ENCODE measurements at places on chromosomes 3 and 15. TPM values are rescaled to one million over a fixed set of nuclear protein-coding genes. Genes with fewer than 3 reads are reported as not detected.

DNA sequence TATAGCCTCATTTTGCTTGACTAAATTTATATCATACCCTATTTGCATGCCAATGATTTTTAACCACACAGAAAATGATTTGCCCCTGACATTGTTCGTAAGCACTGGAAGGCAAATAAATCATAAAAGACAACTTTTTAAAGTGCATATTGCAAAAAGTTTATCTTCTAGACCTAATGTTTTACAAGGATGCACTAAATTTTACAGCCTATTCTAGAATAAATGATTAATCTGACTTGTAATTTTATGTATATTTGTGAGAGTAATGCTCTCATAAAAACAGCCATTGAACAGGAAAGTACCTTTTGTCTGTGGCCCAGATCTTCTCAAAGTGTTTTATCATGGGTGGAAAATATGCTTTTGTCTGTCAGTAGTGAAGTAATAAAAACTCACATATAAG is 546.6 kb downstream of the EPHA3 start:
- no peak for DNase-seq

GRCh38 chr3:71428841-71429596 is 154.5 kb downstream of the FOXP1 start:
- no peak for DNase-seq

NR1D2 gene
- total RNA-seq: 8.4 TPM

MYEF2 gene
- 9.8 TPM for total RNA-seq

DNA sequence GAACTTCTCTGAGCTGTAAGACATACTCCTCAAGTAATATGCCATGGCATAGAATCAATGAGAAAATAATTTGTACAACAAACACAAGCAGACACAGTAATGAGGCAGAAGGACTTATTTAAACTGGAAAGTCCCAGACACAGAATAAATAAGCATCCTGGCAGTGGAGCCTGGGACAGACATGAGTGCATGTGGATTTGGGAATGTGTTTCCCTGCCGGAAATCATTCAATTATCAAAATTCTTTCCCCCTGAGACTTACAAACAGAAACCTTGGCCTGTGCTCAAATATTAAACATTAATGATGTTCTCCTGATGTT is 520.1 kb downstream of the ROBO1 start:
- no peak for DNase-seq

GRCh38 chr3:54355800-54356199 is 233.4 kb downstream of the CACNA2D3 start:
- DNase-seq: no peak

GRCh38 chr3:14476583-14477265 is 63.4 kb downstream of the GRIP2 start:
- no peak for DNase-seq

FAM227B gene
- 4.9 TPM for total RNA-seq

DNA sequence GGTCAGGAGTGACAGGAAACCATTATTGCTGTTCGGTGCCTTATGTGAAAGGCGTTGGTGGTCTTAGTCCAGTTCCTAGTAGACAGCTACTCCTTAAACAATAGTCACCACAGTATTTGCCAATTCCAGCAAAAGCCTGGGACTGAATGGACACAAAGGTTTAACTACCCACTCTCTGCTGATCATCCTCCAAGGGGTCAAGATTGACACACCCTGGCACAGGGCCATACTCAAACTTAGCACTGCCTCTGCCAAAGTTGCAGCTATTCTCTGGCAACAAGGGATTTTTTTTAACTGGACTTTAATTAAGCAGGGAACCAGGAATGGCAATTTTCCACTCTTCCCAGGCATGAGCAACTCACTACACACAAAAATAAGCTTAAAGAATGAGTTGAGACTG is 193.9 kb downstream of the NLGN1 start:
- DNase-seq: no peak

- DNase-seq: no peak
These were observed 55.1 kb downstream of the CD47 start for GRCh38 chr3:108035751-108036150.

DNA sequence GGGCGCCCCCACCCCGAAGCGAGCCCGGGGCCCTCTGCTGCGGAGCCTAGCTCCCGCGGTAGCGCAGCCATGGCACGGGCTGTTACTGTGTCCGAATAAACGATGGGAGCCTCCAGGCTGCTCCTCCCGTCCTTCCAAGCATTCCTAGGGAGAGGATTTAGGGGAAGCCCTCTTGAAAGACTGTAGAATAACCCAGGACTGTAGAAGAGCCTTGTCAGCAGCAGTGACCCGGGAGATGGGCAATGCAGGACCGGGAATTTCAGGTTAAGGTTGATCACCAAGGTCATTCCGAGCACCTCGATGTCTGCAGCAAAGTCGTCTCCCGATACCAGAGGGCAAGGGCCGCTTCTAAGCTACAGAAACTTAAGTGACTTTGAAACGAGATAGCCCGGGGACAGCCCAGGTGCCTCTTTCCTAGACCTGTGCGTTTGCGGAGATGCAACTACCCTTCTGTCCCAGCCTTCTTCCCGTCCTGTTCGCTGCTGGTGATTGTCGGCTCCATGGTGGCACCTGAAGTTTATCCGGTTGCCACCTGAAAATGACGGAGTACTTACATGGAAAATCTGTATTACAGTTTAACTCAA is 753 bp upstream of the MYO5A start:
- DNase-seq: no peak

WDR5B gene
- 4.8 TPM for total RNA-seq

DNA sequence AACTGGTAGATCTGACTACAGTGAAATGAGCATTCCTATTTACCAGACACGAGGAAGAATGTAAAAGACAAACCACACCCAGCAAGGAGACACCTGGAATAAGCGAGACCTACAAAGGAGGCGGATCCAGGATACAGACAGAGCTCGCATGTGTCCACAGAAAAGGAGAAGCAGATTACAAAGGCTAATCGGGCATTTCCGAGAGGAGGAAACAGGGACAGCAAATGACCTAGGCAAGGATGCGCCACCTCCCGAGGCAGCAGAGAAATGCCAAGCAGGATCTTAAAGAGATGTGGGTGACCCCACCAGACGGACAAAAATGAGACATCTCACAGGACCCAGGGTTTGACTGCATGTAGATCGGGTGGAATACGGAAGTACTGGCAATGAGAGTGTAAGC is 63.2 kb upstream of the IQSEC1 start:
- no peak for DNase-seq

DNA sequence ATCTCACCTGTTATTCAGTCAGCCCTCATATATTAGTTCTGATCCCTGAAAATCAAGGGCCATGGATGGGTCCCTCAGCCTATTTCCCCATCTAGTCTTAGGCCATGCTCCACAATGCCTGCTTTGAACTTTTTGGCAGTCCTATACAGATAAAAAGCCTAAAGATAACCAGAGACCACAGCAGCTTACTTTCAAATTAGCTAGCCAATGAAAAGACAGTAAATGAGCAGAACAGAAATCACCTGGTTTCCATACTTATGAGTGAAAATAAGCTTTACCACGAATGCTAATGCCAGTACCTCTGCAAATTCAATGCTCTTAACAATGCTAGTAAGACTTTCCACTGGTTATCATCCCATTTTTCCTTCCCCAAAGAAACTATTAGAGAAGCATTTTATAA is 141.6 kb upstream of the SPRED1 start:
- DNase-seq: no peak

GRCh38 chr3:99713440-99713839 is 75.0 kb downstream of the COL8A1 start:
- no peak for DNase-seq

CCDC51 gene
- 26.0 TPM for total RNA-seq

DNA sequence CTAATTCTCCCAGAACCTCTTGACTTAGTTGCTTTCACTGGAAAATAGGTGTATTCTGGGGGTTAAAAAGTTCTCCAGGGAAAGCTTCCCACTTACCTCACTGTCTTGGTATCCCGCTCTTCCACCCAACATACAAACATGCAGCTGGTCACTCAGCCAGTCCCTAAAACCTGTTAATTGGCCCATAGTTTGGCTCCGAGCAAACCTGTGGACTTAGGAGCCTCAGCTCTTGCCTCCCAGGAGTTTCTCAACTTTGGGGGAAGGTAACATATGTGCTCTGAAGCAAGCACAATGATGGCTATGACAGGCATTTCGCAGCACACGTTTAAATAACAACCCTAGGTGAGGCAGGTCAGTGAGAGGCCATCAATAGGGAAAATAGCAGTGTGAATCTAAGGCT is 25.8 kb upstream of the LRRFIP2 start:
- DNase-seq: no peak

A4GNT gene
- total RNA-seq: not detected

- DNase-seq: no peak
These were observed 49.4 kb upstream of the ATP2C1 start for GRCh38 chr3:130844462-130844861.

- no peak for DNase-seq
These were observed 204.2 kb downstream of the DIPK2A start for GRCh38 chr3:144175644-144176425.

GRCh38 chr15:72818632-72819031 is 35.1 kb upstream of the ADPGK start:
- no peak for DNase-seq

- DNase-seq: no peak
These were observed 145.2 kb downstream of the SSR3 start for GRCh38 chr3:156409694-156410093.

CTSH gene
- total RNA-seq: 8.1 TPM

DNA sequence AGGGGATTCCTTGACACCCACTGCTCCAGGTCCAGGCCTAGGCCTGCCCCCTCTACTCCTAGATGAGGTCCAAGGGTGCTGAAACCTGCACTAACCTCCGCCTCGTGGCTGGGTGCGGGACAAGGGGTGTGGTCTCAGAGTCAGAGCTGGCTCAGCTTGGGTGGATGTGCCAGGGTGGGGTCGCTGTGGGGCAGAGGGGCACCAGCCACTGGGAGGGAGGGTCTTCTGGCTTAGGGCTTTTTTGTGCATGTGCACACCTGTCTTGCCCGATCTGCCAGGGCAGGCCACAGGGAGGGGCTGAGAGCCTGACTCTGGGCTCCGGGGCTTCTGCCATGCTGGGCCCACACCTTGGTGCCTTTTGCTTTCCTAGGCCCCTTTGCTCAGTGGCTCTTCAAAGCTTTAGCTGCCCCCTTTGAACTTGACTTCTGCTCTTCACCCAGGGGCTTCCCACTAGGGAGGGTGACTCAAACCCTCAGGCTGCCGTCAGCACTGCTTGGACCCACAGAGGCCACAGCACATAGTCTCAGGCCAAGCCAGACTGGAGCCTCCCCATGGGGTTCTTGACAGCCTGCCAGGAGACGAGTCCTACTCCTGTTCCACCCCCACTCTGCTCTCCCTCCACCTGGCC is 73.0 kb downstream of the KLF13 start:
- DNase-seq: no peak

- DNase-seq: no peak
These were observed 219.0 kb downstream of the LSAMP start for GRCh38 chr3:116226266-116226665.

GRCh38 chr3:53198996-53199395 is 38.0 kb downstream of the PRKCD start:
- no peak for DNase-seq

IGF2BP2 gene
- total RNA-seq: 0.42 TPM

FEZF2 gene
- total RNA-seq: not detected

DNA sequence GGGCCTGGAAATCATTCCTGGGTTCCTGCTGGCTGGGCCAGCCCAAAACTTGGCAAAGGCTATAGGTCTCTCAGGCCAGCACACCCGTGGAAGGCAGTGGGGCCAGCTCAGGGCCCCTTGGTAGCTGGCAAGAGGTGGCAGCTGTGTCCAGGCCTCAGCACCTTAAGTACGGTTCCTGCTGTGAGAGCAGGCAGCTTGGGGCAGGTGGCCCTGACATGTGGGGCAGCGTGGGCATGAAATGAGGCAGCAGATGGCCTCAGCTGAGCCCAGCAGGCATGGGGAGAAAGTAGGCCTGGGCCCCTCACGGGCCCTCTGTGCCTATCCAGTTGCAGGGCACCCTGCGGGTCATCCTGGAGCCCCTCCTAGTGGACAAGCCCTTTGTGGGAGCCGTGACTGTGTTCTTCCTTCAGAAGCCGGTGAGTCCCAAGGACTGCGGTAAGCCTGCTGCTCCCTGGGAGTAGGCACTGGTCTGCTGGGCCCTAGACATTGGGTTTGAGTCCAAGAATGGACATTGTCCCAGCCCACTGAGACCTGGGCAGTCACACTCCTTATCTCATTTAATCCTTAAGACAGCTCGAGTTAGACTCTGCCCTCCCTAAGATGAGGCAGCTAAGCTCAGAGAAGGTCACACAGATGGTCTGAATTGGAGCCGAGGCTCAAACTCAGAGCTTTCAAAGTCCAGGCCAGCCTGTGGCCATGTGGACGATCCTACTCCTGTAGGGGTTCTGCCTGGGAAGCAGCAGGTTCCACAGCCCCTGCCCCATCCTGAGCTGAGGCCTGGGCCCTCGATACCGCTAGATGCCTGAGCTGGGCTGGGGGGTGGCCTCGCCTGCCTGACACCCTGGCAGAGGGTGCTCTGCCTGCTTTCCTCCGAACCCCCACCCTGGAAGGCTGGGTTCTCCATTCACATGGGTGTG is 25.5 kb downstream of the ESYT3 start:
- no peak for DNase-seq

TPRG1 gene
- total RNA-seq: 28.6 TPM

DNA sequence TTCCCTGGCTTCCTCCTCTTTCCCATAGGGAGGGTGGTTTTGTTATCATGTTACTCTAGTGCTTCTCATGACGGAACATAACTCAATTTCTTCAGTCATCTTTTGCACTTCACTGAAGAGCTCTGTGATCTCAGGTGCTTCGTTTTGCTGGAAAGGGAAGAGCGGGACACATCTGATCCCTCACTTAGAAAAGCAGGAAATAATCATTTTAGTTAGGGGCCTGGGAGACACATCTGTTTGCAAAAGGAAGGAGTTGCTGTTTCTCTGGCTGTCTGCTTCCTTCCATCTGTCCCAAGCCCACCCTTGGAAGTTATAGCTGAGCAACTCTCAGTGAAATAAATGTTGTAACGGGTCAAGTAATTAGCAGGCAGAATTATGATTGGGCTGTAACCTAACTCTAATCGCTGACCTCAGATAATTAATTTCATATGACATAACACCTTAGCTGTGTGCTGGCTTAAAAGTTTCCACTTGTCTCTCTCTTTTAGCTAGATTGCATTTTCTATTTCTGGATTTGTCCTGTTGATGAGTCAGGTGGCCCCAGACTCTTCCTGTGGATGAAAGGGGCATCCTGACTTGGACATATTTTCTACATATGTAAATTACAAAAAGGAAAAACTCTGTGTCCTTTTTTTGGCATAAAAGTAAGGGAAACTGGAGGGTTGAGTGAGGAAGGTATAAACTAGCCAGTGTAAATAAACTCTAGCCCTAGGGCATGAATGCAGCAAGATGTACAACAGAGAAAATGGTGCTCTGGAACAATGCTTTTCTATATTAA is 11.0 kb upstream of the FILIP1L start:
- no peak for DNase-seq

DNA sequence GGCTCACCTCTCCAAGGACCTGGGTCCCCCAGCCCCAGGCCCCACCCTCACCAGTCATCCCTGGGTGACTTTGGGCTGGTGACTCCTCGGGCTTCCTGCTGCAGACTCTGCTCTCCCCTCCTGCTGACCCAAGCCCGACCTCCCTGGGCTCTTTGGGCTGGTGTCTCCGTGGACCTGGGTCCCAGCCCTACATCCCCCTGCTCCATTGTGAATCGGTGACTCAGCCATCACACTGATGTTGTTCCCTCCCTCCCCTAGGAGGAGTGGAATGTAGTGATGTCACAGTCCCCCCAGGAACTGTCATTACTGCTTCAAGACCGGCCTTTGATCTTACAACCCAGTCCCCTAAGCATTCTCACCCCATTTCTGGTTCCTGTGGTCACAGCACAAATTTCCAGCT is 83.7 kb downstream of the ADAMTS7 start:
- no peak for DNase-seq

Measured in CD8-positive, alpha-beta memory T cell (primary cell).